Neural crest cell (in vitro differentiated cells): ENCODE measurements at places on chromosomes 12 and 14. TPM values are rescaled to one million over a fixed set of nuclear protein-coding genes. Genes with fewer than 3 reads are reported as not detected.

KLRB1 gene
- not detected in 2 replicates for total RNA-seq

DNA sequence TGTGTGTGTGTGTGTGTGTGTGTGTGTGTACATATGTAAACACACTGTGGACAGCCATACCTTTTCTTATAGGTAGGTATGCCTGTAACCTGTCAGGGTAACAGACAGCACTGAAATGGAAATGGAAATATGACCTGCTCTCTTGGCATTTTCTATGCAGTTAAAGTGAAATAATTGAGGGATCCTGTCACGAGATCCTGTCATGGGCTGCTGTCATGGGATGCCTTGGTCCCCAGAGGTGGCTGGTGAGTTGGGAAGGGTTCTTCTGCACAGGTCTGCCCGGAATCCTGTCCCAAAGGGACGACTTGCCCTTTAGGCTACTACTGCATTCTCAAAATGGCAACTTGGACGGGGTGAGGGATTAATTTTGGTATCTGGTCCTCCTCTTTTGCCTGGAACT, 47.3 kb downstream of the ELK3 start:
- H3K27me3 ChIP-seq: no peaks in the 10 kb centered on the region
- peaks cover 8% of the 10 kb centered on the region for H3K4me1 ChIP-seq
- H3K27ac ChIP-seq: no peak overlapping the region
- no peak for DNase-seq
- H3K36me3 ChIP-seq: no peaks in the 10 kb centered on the region
- no peak overlapping the region for H3K4me3 ChIP-seq

- no peak overlapping the region for H3K4me3 ChIP-seq
- no peak for DNase-seq
- H3K27ac ChIP-seq: no peak overlapping the region
These were observed 11.3 kb upstream of the DUSP6 start for GRCh38 chr12:89363582-89363981.

- no peak overlapping the region for H3K4me3 ChIP-seq
- H3K27me3 ChIP-seq: no peaks in the 10 kb centered on the region
- no peak overlapping the region for H3K27ac ChIP-seq
These were observed 1241.2 kb upstream of the FLRT2 start for GRCh38 chr14:84288781-84289180.
